Kidney (tissue), 22 donors: ENCODE measurements at places on chromosomes 4 and X.
A peak's percentile ranks its signal among the peaks of the same experiment; 100 is the strongest.

GRCh38 chrX:1242891-1243402, 25.7 kb upstream of the CSF2RA start:
- peak; percentile 47 for DNase-seq

GRCh38 chr4:26178854-26179253, 142.0 kb upstream of the RBPJ start:
- DNase-seq = no peak

DNA sequence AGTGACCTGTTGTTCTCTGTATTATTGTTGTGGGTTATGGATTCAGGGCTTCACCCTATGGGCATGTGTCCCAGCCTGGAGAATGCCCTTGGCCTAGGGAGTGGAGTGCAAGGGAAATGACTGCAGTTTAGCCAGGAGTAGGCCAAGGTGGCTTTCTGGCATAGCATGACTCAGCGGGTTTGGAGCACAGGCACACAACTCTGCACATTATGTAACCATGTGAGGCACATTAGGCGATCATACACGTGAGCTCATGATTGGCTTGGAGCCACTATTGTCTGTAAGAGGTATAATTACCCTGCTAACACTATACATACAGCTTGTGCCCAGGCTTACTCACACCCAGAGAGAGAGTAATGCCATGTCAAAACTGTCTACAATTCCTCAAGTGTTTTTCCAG, 35.1 kb upstream of the TACR3 start:
- DNase-seq = no peak

GRCh38 chr4:24794916-24795665, at the start of gene SOD3:
TSS of gene SOD3 (plus strand) at chr4:24795573. CDS start at chr4:24799522, 3,949 bp downstream.
- DNase-seq = peak; percentile 75

DNA sequence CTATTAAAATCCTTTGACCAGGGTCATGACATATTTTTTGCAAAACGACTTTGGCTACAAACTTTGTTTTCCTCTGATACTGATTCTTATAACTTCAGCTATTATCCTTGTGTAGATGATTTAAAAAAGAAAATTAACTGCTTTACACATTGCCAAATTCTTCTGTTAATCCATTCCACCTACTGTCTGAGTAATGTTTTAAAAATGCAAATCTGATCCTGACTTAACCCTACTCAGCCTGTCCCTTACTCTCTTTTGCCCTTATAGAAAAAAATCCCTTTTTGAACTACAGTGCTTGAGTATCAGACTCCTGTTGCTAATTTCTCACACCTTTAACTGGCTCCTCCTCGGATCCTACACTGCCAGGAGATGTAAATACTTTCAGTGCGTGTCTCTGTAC, 723.1 kb downstream of the ADGRL3 start:
- no peak for DNase-seq

- DNase-seq = peak; percentile 77
Measured at GRCh38 chr4:186554539-186554913, 841 bp downstream of the MTNR1A start.

DNA sequence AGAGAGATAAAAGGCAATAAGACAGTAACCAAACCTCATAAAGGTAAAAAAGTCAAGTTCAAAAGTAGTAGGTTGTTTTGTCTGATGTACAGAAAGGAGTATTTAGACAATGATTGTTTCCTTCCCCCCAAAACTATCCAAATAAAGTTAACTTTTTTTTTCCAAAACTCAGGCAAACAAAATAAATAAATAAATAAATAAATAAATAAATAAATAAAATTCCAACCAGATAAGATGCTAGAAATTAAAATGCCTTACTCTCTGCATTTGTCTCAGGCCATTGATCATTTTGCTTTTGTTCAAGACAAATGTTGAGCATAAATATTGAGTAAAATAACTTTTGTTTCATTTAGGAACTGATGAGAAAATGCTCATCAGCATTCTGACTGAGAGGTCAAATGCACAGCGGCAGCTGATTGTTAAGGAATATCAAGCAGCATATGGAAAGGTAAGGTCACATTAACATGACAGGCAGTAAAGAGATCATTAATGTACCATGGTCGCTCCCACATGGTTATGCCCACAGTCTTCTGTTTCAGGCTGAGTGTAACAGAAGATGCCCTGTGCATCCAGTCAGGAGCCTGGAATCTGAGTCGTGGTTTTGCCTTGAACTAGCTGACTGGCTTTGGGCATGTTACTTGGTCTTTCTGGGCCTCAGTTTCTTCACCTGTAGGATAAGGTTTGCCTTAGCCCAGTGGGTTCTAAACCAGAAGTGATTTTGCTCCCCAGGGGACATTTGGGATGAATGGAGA, 27.3 kb downstream of the ANXA3 start:
- DNase-seq = peak; percentile 35

GRCh38 chr4:66569228-66569627, 898.9 kb upstream of the EPHA5 start:
- DNase-seq = no peak

GRCh38 chr4:175954685-175955084, 111.0 kb upstream of the WDR17 start:
- no peak for DNase-seq

DNA sequence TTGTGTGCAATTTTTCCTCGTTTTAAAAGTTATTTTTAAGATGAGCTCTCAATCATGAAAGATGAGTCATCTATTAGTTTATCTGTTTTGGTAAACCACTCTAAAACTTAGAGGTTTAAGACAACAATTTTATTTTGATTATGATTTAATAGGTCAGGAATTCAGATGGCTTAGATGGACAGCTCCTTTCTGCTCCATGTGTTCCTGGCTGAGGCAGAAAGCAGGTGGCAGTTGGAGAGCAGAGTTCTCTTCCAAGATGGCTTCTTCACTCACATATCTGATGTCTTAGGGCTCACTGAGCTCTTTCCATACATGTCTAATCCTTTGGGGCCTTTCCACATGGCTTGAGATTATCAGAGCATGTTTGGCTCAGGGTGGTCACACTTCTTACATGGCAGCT, 48.3 kb upstream of the GRPR start:
- DNase-seq = no peak

GRCh38 chr4:44927399-44928380, 201.3 kb upstream of the GNPDA2 start:
- no peak for DNase-seq

DNA sequence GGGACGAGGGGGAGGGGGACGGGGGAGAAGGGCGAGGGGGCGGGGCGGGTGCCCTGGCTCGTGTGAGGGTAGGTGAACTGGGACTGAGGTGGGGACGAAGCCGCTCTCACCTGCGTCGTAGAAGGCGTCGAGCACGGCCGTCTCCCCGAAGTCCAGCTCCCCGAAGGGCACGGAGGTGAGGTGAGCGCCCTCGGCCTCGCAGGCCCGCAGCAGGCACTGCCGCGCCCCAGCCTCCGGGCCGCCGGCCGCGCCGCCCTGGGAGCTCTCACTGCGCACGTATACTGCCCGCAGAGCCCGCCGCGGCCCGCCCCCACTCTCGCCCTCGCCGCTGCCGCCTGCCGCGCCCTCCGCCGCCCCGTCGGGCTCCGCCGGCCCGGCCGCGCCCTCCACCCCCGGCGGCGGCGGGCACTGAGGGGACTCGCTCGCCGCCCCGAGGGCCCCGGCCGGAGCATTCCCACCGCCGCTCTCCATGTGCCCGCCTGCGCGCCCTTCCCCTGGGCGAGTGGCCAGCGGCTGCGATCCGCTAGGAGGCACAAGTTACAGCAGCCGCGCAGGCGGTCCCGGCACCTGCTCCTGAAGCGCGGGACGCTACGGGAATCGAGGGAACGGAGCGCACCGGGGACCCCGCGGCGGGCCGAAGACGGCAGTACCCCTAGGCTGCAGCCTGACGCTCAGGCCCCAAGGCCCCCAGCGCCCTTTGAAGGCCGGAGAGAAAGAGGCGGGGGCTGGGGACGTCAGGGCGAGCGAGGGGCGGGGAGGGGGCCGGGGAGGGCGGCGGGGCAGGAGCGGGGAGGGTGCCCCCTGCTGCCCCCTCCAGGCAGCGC, at the start of gene MAP3K15:
Gene MAP3K15 (minus strand): TSS at position 718 of the 824 bp plus-strand sequence. CDS start 247 bp downstream, at position 471.
- DNase-seq = peak; percentile 27

DNA sequence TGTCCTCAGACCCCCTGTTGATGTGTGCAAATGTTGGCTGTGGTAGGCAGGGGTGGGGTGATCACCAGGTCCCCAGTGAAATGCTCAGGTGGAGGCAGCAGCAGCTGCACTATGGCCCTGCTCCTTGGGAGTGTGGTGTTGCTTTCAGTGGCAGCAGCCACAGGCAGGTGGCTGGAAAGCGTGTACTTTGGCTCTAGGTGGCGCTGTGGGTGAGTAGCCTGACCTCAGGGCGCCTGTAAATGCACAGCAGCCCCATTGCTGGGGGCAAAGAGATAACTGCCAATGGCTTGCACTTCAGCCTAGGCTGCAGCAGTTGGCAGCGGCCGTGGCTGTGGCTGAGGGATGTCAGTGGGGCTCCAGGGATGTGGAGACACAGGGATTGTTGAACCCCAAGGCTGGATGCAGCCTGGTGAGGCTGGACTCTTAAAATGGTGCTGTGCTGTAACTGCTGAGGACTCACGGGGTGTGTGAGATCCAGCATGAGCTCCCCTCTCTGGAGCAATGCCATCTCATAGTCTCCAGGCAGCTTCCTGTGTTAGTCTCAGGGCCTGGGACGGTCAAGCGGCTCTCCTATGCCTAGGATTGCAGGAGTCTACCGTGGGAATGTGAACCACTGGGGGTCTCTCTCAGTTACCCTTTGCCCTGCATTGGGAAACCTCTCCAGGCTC, 421.7 kb upstream of the HTR2C start:
- no peak for DNase-seq

GRCh38 chrX:48589482-48590162, 7.7 kb upstream of the WDR13 start:
- DNase-seq = no peak
